ENCODE measurements at places on chromosomes 16 and 17. TPM values are rescaled to one million over a fixed set of nuclear protein-coding genes. Genes with fewer than 3 reads are reported as not detected.

GRCh38 chr17:75823257-75824041 lies 20.8 kb downstream of the UNC13D start:
- DNase-seq, result no peak

DNA sequence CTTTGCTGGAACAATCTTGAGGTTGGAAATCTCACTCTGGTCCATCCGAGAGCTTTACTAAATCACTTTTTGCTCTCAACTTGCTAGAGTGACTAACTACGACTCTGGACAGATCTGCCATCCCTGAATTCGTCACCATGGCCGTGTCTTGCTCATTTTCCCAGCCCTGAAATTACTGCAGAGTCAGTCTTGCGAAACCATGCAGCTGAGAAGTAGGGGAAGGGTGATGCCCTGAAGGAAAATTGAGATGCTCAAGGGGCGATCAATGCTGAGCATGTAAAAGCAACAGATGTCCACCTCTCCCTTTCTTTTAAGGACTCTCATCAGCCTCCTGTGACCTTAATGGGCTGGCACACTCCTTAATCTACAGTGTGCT lies 18.8 kb downstream of the PCTP start:
- DNase-seq, result no peak

DNA sequence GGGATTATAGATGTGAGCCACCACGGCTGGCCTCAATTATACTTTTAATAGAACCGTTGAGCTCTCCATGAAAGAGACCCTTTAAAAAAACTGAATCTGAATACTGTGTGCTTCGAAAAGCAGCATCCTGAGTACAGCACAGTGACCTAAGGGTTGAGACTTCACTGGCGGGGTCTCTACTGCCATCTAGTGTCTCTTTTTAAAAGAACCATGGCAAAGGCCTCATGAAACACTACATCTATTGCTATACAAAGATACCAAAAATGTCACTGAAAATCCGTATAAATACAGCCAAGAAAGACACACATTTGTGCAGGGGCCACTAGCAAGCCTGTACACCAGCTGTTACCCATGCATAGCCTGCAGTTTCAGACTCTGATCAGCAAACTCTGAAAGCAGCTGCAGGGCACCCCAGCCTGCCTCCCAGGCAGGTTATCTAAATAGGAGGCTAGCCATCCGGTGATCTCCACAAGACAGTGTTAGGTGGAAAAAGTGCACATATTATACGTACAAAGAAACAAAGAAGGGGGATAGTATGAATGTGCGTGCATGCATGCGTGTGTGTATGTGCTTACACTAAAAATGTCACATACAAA lies 35.3 kb downstream of the NPLOC4 start:
- no peak for DNase-seq

DNA sequence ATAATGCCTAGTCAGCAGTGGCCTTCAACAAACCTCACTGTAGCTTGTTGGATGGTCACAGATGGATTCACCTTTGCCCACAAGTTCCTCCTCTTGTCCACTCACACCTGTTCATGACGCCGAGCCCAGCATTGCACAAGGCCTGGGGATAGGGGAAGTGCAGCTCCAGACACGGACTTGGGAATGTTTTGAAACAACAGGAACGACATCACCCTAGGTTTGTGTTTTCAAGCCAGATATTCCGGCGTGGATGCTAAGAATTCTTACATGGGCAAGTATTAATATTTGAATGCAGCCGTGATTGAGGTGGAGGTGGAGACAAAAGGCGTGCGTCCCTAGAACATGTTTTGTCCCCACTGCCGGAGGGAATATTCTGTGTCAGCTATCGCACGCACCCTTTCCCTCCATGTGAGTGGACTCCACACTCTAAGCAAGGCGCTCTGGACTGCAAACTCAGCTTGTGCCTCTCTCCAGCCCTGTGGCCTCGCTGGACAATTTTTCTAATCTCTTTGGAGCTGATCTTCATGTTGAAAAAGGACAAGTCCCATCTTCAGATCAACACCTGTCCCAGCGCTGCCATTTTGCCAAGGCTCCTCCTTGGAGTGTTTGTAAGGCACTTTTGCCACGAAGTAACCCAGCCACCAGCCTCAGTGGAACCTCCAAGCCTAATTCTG lies 2.0 kb upstream of the BANP start:
- DNase-seq, result no peak

GRCh38 chr16:50151322-50151721 lies 1.8 kb upstream of the TENT4B start:
- no peak for DNase-seq

- no peak for DNase-seq
These were observed 139.0 kb downstream of the RAB11FIP4 start for GRCh38 chr17:31530391-31530985.

DNA sequence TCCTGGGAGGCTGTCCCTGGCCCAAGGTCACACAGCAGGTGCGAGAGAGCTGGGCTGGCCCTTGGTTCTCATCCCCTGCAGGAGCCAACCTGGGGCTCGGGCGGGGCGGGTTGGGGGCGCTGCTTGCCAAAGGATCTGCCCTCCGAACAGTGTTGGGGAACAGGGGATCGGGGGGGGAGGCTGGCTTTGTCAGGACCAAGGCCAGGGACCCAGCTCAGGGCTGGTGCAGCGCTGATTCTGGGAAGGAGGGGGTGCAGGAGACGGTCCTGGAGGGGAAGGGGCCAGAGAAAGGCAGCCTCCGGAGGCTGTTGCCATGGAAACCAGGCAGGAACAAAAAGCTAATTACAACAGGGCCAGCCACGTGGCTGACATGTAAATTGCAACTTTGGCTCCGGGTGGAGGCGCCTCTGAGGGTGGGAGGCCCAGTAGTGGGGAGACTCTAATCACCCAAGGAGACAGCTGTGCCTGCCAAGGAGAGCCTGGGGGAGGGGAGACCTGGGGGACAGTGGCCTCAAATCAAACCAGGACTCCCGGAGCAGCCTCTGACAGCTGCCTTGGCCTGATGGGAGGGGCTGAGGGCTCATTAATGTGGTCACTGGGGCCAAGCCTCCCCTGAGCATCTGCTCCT lies 1.3 kb downstream of the TUBB3 start:
- DNase-seq, result peak; percentile 64

GRCh38 chr16:15672514-15673167 lies 22.6 kb downstream of the NDE1 start:
- peak; percentile 77 for DNase-seq

DNA sequence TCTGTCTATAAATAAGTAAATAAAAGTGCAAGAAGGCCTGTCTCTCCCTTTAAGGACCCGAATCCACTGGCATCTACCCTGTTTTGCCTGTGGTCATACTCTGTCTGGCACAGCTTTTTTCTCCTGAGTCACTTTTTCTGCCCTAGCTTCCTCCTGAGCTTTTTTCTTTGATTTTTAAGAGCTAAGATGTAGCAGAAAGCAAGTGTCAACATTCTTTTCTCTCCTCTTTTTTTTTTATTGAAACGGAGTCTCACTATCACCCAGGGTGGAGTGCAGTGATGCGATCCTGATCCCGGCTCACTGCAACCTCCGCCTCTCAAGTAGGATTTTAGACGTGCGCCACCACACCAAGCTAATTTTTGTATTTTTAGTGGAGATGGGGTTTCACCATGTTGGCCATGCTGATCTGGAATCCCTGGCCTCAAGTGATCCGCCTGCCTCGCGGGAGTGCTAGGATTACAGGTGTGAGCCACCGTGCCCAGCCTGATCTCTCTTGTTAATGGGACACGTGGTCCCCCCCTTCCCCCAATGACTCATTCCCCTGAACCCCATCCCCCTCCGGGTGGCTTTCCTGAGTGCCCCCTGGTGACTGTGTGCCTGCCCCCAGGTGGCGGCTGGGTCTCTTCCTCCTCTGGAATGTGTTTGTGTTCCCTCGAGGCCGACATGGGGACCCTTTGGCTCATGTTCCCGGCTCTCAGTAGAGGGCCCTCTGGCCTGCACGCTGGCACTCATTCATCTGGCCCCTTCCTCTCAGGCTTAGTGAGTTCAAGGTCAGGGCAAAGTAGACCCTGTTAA lies 14.2 kb downstream of the C16orf90 start:
- DNase-seq, result no peak

GRCh38 chr17:73933164-73933766 lies 270.2 kb upstream of the RPL38 start:
- no peak for DNase-seq

GRCh38 chr17:40556198-40556661 lies 9.0 kb downstream of the CCR7 start:
- no peak for DNase-seq

- no peak for DNase-seq
These were observed 180.5 kb downstream of the CDH13 start for GRCh38 chr16:82807311-82807710.

- no peak for DNase-seq
These were observed 50.7 kb downstream of the SLC5A11 start for GRCh38 chr16:24896439-24896838.

- peak; percentile 83 for DNase-seq
These were observed 1.0 kb upstream of the ARMC5 start for GRCh38 chr16:31458073-31458843.

GRCh38 chr17:75610103-75610984 lies 22.7 kb downstream of the MYO15B start:
- no peak for DNase-seq

DNA sequence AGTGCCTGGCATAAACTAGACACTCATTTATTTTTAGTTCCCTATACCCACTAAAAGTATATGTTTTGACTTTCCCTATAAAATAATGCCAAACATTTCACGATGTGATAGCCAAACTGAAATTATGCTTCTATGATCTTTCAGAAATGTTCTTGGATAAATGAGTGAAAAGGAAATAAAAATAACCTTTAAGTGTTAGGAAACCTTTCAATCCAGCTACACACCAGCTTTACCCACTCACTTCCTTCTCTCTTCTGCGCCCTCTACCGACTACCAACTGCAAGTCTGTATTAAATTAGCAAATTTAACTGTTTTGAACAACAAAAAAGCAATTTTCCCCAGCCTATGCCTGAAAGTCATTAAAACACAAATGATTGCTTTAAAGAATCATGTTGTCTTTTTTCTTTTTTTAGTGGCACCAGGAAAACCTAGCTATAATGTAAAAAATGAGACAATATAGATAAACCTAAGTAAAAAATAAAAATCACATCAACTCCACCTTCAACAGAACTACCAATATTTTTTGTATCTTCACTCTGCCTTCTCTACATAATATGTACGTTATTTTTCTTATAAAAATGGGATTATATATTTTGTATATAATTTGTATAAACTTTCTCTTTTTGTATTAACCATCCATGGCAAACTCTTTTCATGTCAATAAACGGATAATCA lies 13.2 kb upstream of the TMEM100 start:
- DNase-seq, result no peak

- no peak for DNase-seq
These were observed 3.5 kb upstream of the C16orf95 start for GRCh38 chr16:87320510-87321227.

DNA sequence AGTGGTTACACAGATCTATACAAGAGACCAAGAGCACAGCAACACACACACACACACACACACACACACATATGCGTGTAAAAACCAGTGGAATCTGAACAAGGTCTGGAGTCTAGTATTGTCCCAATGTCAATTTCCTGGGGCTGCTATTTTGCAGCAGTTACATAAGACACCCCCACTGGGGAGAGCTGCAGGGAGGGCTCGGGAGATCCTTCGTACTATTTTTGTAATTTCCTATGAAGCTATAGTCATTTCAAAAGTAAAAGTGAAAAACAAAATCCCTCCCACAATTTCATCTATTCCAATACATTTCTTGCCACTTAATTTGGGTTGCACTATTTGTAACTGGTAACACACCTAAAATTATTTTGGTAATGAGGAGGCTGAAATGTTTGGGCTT lies 68.5 kb downstream of the C16orf95 start:
- no peak for DNase-seq

GP1BA gene
- not detected for total RNA-seq

TNK1 gene
- 6.5 TPM for total RNA-seq

TNFAIP1 gene
- 18.7 TPM for total RNA-seq

ABCA10 gene
- 0.91 TPM for total RNA-seq

PRR35 gene
- not detected for total RNA-seq

KRT33A gene
- not detected for total RNA-seq

CDC6 gene
- 67.9 TPM for total RNA-seq

SKAP1 gene
- 98.8 TPM for total RNA-seq

WNK4 gene
- total RNA-seq, result 0.43 TPM

All from activated naive CD8-positive, alpha-beta T cell treated with anti-CD3 and anti-CD28 coated beads, Interleukin-2, amount 10 ng/mL, durations not matched to agents 7 days and 5 days (primary cell).